Spleen (tissue), 13 donors: ENCODE measurements at places on chromosomes 2 and 18. TPM values are rescaled to one million over a fixed set of nuclear protein-coding genes. Genes with fewer than 3 reads are reported as not detected.

SIX3 gene
- total RNA-seq = not detected

CAPN14 gene
- total RNA-seq = 2.7 TPM

CFAP210 gene
- not detected for total RNA-seq

SH3RF3 gene
- total RNA-seq = 7.1 TPM

AQP12A gene
- not detected for total RNA-seq

KRTCAP3 gene
- not detected for total RNA-seq

SP9 gene
- not detected for total RNA-seq

CHRNG gene
- total RNA-seq = not detected

EFEMP1 gene
- 113 TPM for total RNA-seq

SIX2 gene
- total RNA-seq = not detected

RAX gene
- total RNA-seq = not detected

SLC40A1 gene
- 429 TPM for total RNA-seq

CRYGC gene
- not detected for total RNA-seq

LHCGR gene
- not detected for total RNA-seq

SLC5A7 gene
- total RNA-seq = not detected

LYPD6B gene
- total RNA-seq = 1.5 TPM

SLC14A1 gene
- 6.0 TPM for total RNA-seq

CLEC4F gene
- not detected for total RNA-seq

HAAO gene
- 12.3 TPM for total RNA-seq

NDUFS1 gene
- 93.6 TPM for total RNA-seq

STPG4 gene
- total RNA-seq = not detected

SOWAHC gene
- 7.3 TPM for total RNA-seq

CNNM4 gene
- total RNA-seq = 9.4 TPM

NBEAL1 gene
- total RNA-seq = 34.3 TPM

SNORC gene
- 0.79 TPM for total RNA-seq

RAPGEF4 gene
- 11.0 TPM for total RNA-seq

SH2D6 gene
- not detected for total RNA-seq
